NCI-H187 treated with DMSO at 0.1 percent for 48 hours (cell line): ENCODE measurements at places on chromosomes 6 and 20.

- DNase-seq = no peak
Measured at GRCh38 chr6:85416049-85416448, 33.8 kb upstream of the NT5E start.

DNA sequence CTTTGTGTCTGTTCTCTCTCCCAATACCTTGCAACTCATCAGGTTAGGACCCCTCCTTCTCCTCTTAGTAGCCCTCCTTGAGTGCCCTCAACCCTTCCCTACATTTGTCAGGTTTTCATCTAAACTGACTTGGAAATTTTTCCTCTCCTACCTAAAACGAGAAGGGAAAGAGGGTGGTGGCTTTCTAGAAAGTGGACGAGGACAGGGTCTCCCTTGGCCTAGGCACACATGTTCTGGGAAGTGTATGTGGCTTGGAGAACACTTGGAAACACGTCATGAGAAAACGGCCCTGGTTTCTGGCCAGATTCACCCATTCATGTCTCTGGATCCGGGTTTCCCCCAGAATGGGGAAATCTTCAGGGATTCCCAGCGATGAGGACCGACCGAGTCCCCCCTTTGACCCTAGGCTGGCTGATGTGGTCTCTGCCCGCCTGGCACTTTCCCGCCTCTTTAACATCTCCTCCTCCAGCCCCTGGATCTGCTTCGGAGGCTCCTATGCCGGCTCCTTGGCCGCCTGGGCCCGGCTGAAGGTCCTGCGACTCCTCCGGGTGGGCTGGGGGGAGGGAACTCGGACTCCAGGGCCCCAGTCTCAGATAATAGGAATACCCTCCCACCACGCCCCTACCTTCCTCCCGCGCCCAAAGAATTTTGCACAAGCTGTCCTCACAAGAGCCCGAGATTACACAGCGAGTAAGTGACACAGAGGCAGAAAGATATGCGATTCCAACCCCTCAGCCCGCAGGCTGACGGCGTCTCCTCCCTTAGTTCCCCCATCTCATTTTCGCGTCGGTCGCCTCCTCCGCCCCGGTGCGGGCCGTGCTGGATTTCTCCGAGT is 3.0 kb downstream of the PRSS16 start:
- DNase-seq = no peak

GRCh38 chr6:53363341-53364079 is 14.8 kb upstream of the ELOVL5 start:
- no peak for DNase-seq

DNA sequence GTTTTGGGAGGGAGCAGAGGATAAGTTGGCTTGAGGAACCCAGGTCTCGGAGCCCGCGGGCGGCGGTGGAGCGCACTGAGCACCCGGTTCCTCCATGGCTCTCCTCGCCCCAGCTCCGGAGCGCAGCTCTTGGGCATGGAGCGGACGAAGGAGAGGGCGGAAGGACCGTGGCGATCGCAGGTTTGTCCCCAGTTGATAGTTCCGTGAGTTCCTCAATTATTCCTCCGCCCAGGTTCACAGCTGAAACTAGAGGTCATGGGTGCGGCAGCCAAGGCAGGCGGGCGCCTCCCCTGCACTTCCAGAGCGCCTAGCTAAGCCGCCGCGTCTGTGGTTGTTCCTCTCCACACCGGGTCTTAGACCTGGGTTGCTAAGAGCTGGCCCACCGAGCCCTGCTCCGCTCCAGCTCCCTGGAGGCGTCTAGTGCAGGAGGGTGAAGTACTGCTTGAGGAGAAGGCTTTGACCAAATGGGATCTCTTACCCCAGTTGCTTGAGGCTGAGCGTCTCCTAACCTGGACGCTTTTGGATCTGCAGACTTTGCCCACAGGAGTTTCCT is at the start of gene HTR1B:
TSS of gene HTR1B (minus strand) at position 184 of the 553 bp plus-strand sequence. CDS start at position 96, 88 bp downstream.
- DNase-seq = no peak

DNA sequence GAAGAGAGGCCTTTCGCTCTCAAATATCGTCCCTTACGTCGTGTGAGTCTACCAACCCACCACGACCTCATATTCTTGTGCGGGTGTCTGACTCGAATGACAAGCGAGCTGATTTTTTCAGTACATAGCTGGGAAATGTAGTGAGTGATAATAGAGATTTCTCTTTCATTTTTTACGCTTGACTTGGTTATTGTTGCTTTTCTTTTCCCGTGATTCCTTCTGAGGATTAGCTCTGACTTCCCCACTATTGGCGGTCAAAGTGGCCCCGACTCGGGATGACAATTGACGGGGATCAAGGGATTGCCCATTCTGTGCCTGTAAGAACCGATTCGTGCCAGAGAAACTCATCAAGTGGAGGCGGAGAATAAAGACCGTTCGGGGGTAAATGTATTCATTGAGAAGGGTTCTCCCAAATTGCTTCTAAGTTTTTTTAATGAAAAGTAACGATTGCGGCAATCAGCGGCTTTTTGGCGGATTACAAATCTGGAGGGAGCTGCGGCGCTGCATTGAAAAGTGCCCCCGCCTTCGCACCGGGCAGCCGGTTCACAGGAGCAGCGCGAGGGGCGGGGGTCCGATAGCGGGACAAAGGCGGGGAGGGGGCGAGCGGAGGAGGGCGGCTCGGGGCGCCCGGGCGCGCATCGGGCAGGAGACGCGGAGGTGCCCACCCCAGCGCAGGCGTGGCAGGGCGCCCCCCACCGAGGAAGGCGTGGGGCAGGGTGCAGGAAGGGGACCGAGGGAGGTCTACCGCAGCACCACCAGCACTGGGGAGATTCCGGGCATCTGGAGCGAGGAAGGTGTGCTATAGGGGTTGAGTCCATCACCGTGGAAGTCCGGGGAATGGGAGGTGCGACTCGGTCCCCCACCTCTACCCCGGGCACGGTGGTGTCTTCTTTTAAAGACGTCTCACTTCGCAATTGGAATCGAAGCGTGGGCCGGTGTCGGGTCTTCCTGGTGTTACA is 44.5 kb upstream of the OSTM1 start:
- no peak for DNase-seq

DNA sequence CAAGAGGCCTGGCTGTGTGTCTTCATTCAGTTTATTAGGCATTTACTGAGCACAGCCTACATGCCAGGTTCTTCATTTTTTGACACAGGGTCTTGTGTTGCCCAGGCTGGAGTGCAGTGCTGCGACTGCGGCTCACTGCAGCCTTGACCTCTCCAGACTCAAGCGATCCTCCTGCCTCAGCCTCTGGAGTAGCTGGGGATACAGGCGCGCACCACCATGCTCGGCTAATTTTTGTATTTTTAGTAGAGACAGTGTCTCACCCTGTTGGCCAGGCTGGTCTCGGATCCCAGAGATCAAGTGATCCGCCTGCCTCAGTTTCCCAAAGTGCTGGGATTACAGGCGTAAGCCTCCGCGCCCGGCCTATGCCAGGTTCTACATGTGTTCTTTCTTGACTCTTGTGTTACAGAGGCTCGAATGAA is 601 bp upstream of the ATRN start:
- no peak for DNase-seq

GRCh38 chr6:168118935-168119334 is 39.9 kb upstream of the FRMD1 start:
- no peak for DNase-seq

DNA sequence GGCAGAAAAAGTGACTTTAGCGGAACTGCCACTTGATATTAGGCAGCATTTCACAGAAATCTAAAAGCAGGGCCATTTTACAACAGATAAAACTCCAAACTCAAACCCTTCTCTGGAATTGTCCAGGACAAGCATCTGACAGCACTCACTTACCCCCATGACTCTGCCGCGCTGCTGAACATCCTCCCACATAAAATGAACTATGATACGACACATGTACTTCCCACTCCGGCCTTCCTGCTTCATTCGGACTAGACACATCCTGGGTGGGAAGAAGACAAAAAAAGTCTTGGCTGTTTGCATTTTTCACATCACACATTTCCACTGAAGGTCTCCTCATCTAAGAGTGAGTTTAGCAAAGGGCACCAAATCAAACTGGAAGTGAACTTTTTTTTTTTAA is 54.8 kb upstream of the FAM83C start:
- no peak for DNase-seq

GRCh38 chr6:46356543-46356942 is 134.7 kb downstream of the RCAN2 start:
- DNase-seq = no peak

GRCh38 chr20:5033566-5033965 is 32.3 kb upstream of the SLC23A2 start:
- DNase-seq = no peak

GRCh38 chr20:31914170-31914569 is 37.7 kb downstream of the PDRG1 start:
- DNase-seq = no peak

- DNase-seq = no peak
Measured at GRCh38 chr6:81085431-81085790, 667.1 kb downstream of the TENT5A start.

DNA sequence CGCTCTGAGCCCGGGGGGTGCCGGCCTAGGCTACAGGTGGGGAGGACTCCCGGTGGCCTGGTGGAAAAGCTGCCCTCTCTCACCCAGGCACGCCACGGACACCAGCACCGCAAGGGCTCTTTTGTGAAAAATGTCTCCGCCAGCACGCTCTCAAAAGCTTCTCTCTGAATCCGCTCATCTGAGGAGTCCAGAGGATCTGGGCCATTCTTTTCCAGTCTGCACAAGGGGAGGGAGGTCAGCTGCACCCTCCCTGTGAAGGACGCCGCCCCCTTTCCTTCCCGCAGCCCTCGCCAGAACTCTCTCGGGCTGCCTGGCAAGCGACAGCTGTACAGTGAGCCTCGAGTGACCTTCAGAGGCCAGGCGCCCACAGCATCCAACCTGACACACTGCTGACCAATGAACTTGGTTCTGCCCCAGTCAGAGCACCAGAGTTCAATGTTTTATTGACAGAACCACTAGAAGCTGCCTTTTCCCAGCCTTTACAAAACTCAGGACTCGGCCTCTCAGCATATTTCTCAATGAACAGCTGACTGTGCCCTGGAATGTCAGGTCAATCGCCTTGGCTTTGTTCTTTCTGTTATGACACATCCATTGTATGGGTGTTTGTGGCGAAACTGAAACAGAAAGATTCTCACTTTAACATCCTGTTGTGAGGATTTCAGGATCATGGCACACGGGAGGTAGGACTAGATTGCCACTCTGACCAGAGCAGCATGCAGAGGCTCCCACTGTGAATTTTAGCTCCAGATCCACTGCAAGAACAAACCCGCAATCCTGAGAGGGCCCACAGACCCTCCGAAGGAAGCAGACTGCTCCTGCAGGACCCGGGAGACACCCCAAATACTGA is 26.7 kb downstream of the SERPINB9 start:
- no peak for DNase-seq

DNA sequence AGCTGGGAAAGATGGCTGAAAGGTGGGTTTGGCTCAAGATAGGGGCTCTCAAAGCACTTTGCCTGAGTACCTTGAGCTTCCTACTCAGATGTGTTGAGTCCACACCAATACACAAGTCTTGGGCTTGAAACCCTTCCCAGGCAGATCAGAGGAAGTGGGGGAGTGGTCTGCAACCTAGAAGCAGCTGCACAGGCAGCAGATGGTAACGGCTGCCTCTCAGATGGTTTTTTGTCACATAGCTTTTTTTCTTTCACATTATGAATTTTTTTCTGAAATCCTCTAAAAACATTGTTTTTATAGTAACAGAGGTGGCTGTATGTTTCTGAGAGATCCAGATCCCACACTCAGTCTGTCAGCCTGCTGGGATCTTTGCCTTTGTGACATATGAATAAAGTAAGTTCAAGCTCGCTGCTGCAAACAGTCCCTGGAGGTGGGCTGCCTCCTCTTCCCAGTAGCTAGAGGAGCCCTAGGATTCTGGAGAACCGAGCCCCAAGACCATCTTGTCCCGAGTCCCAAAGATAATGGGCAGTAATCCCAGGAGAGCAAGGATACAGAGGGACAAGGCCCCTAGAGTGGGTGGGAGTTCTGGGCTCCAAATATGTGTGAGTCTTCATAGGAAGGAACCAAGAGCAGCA is 97.1 kb upstream of the TOP1 start:
- DNase-seq = no peak

GRCh38 chr6:132190815-132191175 is 210.5 kb downstream of the MOXD1 start:
- no peak for DNase-seq

DNA sequence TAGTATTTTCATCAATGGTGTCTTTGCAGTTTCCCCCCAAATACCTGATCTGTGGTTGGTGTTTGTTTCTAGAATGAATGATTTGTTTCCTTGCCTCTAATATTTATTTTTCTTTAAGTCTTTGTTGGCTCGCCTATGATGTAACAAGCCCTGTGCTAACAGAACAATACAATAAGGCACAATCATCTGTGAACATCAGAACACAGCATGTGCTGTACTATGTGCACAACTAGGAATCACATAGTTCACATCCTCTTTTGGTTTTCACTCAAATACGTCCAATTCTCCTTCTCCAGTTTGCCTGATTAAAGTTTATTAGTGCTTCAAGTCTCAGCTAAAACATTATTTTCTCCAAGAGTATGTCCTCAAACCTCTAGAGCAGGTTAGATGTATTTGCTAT is 613.1 kb downstream of the EPHA7 start:
- DNase-seq = no peak

- DNase-seq = no peak
Measured at GRCh38 chr6:117477988-117478852, 4.3 kb upstream of the DCBLD1 start.

GRCh38 chr6:89028774-89029173 is 51.8 kb upstream of the PNRC1 start:
- DNase-seq = no peak

- no peak for DNase-seq
Measured at GRCh38 chr6:163170294-163170883, 244.1 kb upstream of the QKI start.

DNA sequence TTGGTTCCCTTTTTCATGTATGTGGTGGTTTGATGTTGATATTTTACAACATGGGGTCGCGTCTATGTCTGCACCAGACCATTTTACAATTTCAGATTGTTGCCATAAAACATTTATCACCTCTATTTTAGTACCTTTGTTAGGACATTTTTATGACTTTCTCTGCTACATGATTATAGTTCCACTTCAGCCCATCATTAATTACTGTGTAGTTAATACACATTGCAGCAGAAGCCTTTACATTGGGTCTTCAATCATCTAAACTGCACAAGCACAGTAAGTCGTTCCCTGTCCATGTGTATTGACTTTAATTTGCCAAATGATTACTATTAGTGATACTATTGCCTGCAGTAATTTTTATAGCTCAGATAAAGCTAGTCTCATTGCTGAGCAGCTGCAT is 15.7 kb upstream of the TMEM217 start:
- no peak for DNase-seq

GRCh38 chr6:62393608-62394007 is 107.6 kb upstream of the KHDRBS2 start:
- no peak for DNase-seq

- DNase-seq = no peak
Measured at GRCh38 chr20:12984069-12984765, 24.6 kb upstream of the SPTLC3 start.

GRCh38 chr6:116247285-116247684 is 6.6 kb downstream of the TSPYL4 start:
- no peak for DNase-seq

- DNase-seq = no peak
Measured at GRCh38 chr20:45701873-45702272, at the start of gene WFDC13. Gene WFDC13, plus strand, starts transcription at chr20:45702038. Its CDS starts 86 bp downstream, at chr20:45702124.

GRCh38 chr6:7050872-7051779 is 56.6 kb upstream of the RREB1 start:
- DNase-seq = no peak

- DNase-seq = no peak
Measured at GRCh38 chr6:152270301-152270925, 366.7 kb downstream of the SYNE1 start.
